ENCODE measurements at places on chromosomes 7 and 10.

DNA sequence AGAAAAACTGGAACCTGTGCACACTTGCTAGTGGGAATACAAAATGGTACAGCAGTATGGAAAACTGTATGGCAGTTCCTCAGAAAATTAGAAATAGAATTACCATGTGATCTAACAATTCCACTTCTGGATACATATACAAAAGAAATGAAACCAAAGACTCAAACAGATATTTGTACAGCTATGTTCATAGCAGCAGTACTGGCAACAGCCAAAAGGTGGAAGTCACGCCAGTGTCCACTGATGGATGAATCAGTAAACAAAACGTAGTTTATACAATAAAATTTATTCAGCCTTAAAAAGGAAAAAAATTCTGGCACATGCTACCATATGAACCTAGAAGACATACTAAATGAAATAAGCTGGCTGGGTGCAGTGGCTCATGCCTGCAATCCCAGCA lies 23.0 kb downstream of the IDE start:
- DNase-seq: no peak

DNA sequence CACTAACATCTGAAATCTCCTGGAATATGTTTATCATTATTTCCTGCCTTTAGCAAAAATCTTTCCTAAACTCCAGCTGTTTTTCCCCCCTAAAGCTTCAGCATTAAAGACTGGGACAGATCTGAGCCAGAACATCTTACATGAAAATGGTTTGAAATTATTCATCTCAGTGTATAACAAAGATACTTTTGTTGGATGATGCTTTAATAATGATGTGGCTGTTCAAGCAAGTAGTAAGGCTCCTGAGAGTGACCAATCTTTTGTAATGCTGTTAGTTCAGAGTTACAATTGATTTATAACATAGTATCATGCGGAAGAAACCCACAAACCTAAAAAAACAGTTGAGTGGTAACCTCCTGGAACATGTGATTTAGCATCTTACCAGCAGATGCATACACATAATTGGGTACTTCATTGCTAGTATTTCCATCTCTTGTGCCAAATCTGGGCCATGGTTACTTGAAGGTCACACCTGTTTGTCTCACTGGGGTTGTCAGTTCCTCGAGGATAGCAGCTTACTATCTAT lies 1.5 kb downstream of the BZW2 start:
- peak; percentile 5 for DNase-seq

GRCh38 chr7:99133766-99134564 lies 9.9 kb downstream of the SMURF1 start:
- no peak for DNase-seq

DNA sequence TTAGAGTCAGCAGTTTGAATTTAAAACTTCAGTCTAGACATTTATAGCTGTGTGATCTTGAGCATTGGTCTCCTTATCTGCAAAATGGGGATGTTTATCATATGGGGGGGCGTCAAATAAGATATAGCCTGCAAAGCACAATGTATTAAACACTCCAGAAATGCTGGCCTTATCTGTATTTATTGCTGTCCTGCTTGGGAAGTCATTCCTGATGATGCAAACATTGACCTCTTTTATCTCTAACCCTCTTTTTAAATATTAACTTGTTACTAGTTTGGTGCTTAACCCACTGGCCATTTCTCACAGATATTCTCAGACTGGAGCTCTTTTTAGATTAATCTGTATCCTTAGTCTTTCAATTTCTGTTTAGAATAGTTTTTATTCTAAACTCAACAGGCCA lies 13.2 kb downstream of the MRPS33 start:
- no peak for DNase-seq

DNA sequence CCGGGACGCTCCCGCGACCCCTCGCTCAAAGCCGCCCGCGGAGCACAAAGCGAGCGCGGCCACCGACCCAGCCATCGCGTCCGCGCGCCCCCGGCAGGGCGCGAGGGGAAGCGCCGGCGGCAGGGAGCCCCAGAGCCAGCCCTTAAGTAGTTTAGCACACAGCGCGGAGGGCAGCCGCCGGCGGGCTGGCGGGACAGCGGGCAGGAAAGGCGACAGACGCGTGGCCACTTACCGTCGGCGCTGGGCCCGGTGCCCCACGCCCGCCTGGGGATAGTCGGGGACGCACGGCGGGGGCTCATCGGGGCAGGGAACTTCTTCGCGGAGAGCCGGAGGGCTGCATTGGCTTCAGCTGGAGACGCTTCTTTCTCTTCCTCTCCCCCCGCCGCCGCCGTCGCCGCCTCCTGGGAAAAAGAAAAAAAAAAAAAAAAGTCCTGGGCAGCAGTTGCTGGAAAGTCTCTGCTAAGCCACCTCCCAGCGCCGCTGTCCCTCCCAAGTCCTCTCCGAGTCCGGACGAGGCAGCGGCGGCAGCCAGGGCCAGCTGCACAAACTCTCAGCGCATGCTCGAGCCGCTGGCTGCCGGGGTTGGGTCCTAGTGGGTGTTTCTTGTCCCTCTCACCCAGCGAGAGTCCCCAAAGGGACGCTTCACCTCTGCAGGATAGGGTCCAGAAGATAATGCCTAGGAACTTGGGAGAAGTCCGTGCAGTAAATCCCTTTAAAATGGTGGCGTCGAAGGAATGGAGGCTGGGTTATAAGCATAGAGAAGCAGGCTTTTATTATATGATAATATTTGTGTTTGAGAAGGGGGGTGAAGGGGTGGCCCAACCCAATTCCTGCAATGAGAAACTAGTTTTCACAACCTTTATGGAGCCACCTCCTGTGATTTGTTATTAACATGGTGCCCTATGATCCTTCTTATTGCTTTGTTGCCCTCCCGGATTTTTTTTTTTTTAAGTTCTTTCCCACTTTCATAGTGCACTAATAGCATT lies at the start of gene TSPAN12:
Gene TSPAN12 (minus strand): TSS at position 557 of the 986 bp plus-strand sequence. CDS start 1,381 bp downstream, outside the sequence.
- DNase-seq: peak; percentile 62

DNA sequence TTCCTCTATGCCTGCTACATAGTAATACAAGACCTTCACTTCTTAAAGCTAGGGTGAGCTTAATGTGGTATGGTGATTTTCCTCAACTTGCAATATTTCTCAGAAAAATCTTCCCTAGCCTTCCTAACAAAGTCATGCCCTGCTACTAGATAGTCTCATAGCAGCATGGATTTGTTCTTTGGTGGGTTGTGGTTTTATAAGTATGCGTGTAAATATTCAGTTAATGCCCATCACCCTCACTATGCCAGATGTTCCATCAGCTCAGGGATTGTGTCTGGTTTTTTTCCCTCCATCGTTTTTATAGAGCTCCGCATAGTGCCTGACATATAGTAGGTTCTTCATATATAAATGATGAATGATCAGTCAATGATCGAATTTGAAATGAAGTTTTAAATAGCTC lies 182.8 kb downstream of the CREB5 start:
- no peak for DNase-seq

DNA sequence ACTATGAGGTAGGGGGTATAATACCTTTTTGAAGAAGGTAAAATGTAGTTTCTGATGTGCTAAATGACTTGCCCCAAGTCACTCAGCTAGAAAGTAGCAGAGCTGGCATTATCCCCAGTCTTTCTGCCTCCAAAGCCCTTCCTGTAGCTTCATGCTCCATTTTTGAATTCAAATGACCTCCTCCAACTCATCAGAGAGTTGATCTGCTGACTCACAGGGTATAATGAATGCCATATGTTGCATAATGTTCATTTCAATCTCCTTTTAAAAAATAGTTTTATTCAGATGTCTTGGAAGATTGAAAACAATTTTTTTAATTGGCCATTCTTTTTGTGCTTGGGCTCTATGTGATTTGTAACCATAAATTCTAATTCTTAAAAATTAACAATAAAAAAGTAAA lies 272.8 kb upstream of the IMMP2L start:
- DNase-seq: no peak

- DNase-seq: no peak
These were observed 91.9 kb downstream of the CSTF2T start for GRCh38 chr10:51607463-51607835.

DNA sequence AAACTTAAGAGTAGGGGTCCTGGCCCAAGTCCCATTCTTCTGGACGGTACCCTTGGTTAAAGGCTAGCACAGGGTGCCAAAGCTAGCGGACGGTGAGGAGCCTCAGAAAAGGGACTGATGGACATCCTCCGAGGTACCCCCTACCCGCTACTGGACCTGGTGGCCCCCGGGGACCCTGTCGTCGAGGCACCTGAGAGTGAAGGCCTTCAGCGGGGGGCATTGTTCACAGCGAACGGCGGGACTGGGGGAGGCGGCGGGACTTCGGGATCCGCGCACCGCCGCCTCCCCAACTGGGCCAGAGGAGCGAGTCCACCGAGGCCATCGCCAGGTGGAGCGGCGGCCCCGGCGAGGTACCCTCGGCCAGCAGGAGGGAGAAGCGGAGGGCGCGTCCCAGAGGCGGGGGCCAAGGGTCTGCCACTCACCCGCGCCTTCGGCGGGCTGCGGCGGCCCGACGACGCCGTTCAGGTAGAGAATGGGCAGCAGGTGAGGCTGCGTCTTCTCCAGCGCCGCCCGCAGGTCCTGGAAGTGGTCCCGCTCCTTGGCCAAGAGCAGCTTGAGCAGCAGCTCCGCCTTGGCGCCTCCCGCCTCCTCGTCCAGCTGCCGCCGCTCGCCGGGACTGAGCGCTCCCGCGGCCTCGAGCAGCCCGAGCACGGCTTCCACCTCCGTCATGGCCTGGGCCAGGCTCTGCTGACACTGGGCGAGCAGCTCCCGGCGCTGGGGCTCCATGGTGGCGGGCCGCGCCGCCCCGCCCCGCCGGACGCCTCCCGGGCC lies 575 bp downstream of the DLG5 start:
- DNase-seq: no peak

GRCh38 chr10:74823791-74824183 lies 2.6 kb upstream of the KAT6B start:
- DNase-seq: no peak

DNA sequence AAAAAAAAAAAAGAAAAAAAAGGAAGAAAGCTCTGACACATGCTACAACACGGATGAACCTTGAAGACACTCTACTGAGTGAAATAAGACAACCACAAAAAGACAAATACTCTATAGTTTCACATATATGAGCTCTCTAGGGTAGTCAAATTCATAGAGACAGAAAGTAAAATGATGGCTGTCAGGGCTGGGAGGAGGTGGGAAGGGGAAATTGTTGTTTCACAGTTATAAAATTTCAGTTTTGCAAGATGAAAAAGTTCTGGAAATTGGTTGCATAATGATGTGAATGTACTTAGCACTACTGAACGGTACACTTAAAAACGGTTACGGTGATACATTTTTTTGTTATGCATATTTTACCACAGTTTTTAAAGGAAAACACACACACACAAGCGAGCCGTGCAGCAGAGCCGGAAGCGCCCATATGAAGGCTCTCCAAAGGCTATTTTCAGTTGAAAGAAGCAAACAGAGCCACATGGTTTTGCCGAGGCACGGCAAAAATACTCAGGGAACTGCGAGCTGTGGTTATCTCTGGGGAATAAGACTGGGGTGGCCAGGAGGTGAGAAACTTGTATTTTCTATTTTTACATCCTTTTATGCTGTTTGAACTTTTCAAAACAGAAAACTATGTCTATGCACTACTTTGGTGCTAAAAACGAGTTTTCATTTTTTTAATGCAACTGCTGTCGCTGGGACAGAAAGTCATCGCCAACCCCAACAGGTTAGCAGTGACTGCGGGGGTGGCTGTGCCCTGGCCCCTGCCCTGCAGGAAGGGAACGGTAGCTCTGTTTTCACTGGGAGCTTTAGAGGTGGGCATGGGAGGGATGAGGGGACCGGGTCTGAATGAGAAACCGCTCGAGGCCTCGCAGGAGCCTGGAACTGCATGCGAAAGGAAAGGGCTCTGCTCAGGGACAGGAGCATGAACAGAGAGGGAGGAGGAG lies 132.9 kb downstream of the OAT start:
- no peak for DNase-seq

DNA sequence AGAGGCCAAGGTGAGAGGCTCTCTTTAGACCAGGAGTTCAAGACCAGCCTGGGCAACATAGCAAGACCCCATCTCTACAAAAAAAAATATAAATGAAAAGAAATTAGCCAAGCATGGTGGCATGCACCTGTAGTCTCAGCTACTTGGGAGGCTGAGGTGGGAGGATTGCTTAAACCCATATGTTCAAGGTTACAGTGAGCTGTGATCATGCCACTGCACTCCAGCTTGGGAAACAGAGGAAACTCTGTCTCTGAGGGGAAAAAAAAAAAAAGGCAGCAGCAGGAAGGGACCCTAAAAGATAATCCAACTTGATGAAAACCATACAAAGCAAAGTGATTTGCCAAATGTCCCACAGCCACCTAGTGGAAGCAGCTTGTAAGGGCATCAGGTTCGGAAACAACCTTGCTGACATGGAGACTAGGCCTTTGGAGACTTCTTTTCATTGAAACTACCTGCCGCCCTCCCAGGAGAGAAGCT lies 15.6 kb upstream of the PBLD start:
- DNase-seq: no peak

- DNase-seq: no peak
These were observed 342.9 kb downstream of the TNS3 start for GRCh38 chr7:47239034-47239433.

DNA sequence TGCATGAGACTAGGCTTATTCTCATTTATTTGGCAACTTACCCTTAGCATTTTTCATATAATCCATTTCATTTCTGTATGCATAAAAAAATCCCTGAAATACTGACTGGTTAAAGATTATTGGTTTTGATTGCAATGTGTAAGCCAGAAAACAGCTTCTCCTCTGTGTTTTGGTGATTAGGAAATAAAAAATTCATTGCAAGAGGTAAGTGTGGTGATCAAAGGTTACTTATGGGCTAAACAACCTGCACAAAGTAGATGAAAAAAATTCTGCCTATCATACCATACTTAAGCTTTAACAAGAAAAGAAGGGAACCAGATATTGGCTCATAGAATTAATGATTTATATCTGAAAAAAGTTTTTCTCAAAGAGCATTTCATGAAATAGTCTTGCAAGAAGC lies 64.0 kb upstream of the TMEM168 start:
- no peak for DNase-seq

GRCh38 chr7:33091111-33091531 lies 18.1 kb downstream of the RP9 start:
- DNase-seq: no peak

- DNase-seq: no peak
These were observed 331.3 kb upstream of the COBL start for GRCh38 chr7:51647931-51648351.

- no peak for DNase-seq
These were observed 426.9 kb downstream of the CCSER2 start for GRCh38 chr10:84755311-84755710.

GRCh38 chr7:47698386-47698785 lies 116.5 kb upstream of the TNS3 start:
- DNase-seq: no peak

GRCh38 chr10:11724938-11725776 lies 17.0 kb upstream of the ECHDC3 start:
- no peak for DNase-seq

GRCh38 chr10:14592566-14592965 lies 182.1 kb downstream of the FAM107B start:
- no peak for DNase-seq

GRCh38 chr10:43219848-43220247 lies 47.0 kb downstream of the RASGEF1A start:
- no peak for DNase-seq

DNA sequence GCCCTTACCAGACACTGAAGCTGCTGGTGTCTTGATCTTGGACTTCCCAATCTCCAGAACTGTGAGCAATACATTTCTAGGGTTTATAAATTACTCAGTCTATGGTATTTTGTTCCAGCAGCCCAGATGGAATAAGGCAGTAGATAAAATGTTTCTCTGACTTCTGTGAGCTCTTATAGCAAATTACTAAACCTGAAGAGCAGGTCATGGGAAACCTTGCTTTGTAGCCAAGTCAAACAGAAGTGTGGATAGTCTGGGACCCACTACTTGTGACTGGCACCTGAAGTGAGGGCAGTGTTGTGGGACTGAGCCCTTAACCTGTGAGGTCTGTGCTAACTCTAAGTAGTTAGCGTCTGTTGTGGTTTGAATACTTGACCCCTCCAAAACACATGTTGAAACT lies 4.6 kb upstream of the TBRG4 start:
- no peak for DNase-seq

Measured in NCI-H1092 (cell line).